ENCODE measurements at places on chromosomes 12 and 14. TPM values are rescaled to one million over a fixed set of nuclear protein-coding genes. Genes with fewer than 3 reads are reported as not detected.

GRCh38 chr12:73452672-73453469 is 1084.8 kb upstream of the ATXN7L3B start:
- DNase-seq: no peak

DNA sequence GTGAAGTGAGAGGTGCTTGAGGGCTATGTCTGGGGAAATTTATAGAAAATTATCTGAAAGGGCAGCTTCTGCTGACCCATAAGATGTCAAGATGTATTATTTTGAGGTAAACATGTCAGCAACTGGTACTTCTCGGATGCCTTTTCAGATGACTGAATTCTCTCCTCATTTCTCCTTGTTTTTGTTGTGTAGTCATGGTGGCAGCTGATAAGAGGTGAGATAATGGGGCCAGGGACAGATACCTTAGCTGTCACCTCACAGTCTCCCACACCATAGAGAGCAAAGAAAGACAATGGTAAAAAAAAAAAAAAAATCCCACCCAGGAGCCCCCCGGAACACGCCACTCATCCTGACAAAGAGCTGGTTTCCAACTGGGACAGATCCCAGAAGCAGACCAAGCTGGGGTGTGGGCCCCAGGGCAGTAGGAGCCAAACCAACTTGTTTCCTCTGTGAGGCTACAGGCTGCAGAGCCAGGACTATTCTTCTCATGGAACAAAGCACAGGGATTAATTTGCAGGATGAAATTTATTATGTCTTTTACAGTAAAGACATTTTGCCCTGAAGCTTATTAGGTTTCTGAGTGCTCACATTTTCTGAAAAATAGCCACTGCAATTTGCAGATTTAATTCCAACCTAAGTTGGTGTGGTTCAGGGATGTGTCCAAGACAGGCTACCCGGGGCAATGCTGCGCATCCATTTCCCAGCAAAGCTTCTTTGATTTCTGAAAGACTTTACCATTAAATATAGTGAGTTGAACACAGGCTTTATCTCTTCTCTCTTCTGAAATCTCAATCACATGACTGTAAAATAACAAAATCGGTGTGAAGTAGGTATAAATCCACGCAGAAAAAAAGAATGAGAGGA is 52.2 kb downstream of the NDUFA12 start:
- no peak for DNase-seq

DNA sequence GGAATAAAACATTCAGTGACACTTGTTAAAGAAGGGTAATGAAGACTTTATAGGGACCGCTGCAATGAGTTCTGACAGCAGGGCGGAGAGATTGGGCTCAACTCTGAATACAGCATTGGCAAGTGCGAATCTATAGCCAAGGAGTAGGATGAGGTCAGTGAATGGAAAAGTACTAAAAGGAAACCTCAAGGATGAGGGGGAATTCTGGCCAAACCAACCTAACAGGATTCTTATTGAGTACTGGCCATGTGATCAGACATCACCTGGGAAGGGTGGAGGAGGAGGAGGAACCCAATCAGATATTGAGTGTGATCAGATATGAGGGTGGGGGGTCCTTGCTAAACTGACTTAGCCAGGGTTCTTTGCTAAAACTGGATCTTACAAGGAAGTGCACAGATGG is 31.0 kb downstream of the DRAM1 start:
- DNase-seq: no peak

DNA sequence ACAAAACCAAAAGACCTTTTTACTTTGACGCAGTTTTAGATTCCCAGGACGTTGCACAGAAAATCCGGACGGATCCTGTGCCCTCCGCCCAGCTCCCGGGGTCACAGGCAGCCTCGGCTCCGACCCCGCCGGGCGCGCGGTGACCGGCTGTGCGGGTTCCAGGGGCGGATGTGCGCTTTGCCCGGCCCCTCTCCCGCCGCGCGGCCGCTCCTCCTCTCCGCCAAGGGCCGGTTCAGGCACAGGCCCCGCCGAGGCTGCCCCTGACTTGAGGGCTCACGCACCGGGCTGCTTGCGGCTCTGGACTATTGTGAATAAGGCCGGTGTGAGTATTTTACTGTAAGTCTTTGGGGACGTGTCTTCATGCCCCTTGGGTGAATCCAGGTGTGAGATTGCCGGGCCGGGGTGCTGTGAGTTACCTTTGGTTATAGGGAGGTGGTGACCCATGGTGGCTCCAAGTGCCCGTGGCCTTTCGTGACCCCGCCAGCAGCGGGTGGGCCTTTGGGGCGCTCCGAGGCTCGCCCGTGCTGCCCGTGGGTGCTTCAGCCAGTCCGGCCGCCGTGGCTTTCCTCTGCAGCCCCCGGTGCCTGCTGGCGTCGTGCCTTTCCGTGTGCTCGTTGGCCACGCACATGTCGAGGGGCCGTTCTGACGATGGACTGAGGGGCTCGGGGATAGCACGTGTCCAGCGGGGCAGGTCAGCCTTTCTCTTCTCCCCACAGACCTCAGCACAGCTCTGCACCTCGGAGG is 45.9 kb downstream of the NOC4L start:
- DNase-seq: no peak

DNA sequence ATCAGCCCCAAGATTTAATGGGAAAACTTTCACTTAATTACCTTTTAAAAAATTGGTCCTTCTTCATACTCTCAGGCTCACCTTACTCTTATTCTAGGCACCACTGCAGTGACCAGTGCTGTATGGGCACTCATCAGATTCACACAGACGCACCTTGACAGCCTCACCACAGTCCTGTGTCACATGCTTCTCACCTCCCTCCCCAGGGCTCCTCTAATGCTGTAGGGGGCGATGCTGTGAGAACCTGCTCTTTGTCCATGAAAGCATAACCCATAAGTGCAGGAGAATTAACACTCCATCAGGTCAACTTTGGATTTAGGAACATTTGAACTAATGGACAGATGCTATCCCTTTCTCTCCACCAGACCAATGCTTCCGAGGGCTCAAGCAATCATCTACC is 13.9 kb upstream of the PPP4R3A start:
- DNase-seq: no peak

DNA sequence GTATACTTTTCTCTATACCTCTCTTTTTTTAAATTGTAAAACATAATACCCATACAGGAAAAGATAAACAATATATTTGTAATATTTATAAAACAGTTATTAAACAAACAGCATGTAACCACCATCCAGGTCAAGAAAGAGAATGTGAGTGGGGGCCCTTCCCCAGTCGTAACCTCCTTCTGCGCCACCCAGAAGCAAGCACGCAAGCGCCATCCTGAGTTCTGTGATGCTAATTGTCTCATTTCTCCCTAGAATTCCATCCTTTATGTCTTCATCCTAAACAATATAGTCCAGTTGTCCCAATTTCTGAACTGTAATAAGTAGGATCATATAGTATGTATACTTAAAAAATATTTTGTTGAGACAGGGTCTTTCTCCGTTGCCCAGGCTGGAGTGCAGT is 129.5 kb downstream of the EXOC5 start:
- DNase-seq: no peak

GRCh38 chr14:74503291-74503937 is 9.8 kb downstream of the ISCA2 start:
- no peak for DNase-seq

The RAD51B gene
- 14.7 TPM for total RNA-seq

The CPNE6 gene
- total RNA-seq: not detected

The ANG gene
- total RNA-seq: 38.9 TPM

The TESPA1 gene
- 0.48 TPM for total RNA-seq
